ENCODE measurements at places on chromosomes 2 and 18.

DNA sequence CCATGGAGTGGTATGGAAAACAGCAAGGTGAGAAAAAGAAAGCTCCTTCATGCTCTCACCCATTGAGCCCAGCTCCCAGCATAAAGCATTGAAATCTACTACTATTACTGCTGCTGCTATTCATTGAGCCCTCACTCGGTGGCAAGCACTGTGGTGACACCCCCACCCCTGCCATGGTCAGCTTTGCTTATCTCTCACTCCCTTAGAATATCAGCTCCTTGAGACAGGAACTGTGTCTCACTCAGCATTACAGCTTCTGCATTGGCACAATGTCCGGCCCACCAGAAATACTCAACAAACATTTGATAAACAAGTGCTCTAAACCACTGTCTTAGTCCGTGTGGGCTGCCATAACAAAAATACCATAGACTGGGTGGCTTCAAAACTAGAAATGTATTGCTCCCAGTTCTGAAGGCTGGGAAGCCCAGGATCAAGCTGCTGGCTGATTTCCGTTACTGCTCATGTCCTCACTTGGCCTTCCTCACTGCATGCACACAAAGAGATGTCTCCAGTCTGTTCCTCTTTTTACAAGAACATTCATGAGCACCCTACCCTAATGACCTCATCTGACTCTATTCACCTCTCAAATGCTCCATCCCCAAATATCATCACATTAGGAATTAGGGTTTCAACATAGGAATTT is 116.3 kb downstream of the ZBTB7C start:
- DNase-seq: peak; percentile 18

DNA sequence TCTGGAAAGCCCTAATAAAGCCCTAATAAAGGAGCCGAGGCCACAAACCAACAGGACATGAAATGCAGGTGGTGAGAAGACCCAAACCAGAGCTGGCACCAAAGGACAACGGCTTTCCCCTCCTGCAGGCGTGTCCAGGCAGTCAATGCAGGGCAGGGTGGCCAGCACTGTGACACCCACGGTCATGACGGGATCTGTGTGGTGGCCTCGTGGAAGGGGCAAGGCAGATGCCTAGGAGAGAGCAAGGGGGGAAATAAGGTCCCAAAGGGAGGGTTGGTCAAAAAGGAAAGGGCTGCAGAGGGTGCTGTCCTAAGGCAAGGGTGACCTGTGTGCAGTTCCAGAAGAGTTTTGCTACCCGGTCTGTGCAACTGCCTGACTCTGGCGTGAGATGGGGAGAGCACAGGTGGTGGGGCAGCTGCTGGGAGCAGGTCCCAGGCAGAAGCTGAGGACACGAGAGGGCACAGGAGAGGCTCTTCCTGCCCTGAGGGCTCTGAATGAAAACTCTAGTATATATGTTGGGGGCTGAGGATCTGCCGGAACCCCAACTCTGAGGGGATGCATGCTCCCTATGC is 156.7 kb downstream of the TPO start:
- DNase-seq: no peak

DNA sequence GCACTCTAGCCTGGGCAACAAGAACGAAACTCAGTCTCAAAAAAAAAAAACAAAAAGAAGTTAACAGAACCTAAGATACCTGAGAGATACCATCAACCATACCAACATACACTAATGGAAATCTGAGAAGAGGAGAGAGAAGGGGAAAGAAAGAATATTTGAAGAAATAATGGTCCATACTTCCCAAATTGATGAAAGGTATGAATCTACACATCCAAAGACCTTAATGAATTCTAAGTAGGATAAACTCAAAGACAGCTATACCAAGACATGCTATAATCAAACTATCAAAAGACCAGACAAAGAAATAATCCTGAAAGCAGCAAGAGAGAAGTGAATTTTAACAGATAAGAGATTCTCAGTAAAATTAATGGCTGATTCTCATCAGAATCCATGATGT is 109.6 kb downstream of the TRABD2A start:
- DNase-seq: no peak

DNA sequence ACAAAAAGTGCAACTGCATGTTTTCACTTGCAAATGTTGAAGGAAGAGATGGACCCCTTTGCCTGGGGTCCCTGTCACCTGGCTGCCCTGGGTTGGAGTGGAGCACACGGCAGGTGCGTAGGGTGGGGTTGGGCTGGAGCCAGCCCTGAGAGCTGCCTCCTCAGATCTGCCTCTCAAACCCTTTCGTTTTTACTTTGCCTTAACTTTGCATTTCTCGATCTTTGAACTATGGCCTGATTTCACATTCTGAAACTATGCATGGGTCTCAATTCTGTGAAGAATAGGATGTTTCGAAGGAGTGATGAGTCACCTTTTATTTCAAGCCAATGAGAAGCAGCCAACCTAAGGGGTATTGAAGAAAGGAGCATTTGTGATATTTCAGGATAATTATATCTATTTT is 132.8 kb downstream of the ACOXL start:
- peak; percentile 49 for DNase-seq

DNA sequence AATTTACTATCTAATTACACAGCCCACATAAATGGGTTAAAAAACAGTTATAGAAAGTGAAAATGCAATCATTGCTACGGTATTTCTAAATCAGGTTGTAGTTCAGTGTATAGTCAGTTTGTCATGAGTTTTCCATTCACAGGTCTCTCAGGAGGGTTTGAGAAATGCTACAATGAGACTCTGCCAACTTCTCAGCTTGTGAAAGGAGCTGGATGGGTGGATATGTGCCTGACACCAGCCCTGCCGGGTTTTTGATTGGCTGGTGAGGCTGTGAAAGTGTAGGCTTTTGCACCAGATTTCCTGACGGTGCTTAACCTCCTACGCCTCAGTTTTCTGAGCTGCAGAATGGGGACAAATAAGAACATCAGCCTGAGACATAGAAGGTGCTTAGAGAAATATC is 102.6 kb upstream of the SMIM21 start:
- no peak for DNase-seq

GRCh38 chr2:15582710-15583357 is 8.8 kb upstream of the DDX1 start:
- DNase-seq: no peak
